Stimulated activated CD4-positive, alpha-beta T cell treated with anti-CD3 and anti-CD28 coated beads, Interleukin-4, amount 100 ng/mL, for 1 hour (primary cell): ENCODE measurements at places on chromosomes 13 and 19.

- DNase-seq: no peak
Observed at GRCh38 chr13:66830940-66831716, 399.0 kb downstream of the PCDH9 start.

DNA sequence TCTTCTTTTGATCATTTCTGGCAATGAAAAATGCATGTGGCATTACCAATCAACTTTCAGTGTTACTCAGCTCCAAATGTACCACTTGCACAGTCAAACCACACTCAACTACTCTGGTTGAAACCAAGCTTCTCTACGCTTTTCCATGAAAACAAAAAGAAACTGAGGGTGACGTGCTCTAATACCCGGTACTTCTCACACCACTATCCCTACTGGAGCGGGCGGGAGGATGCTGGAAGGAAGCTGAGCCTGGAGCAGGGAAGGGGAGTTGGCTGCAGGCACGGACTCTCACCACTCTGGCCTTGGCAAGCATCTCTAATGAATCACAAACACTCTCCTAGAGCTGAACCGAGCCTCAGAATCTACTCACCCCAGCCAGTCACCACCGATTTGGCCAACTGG, 48.2 kb downstream of the STK24 start:
- DNase-seq: no peak

DNA sequence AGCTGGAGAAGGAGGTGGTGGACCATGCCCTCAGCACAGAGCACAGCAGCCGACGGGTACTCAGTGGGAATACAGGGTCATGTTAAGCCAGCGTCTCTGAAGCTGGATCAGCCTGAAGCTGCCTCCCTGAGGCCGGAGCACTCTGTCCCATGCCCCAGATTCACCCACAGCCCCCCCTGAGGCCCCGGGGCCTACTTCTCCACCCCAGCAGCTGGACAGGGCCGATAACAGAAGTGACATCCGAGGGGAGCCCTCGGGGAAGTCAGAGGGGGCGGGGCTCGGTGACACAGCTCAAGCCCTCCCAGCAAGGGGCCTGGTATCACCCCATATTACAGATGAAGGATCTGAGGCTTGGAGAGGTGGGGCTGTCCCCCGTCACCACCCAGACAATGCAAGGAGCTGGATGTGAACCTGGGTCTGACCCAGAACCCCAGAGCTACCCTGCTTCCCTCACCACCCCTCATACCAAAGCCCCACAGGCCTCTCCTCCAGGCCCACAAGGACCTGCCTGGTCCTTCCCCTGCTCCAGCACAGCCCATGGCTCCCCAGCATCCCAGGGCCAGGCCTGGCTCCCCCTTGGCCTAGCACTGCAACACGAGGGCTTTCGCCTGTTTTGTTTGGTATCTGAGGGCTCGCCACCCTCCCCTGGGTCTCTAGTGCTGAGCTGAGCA, 5.7 kb downstream of the R3HDM4 start:
- DNase-seq: peak; percentile 33

- no peak for DNase-seq
Observed at GRCh38 chr19:18445262-18445948, 7.5 kb upstream of the ISYNA1 start.

DNA sequence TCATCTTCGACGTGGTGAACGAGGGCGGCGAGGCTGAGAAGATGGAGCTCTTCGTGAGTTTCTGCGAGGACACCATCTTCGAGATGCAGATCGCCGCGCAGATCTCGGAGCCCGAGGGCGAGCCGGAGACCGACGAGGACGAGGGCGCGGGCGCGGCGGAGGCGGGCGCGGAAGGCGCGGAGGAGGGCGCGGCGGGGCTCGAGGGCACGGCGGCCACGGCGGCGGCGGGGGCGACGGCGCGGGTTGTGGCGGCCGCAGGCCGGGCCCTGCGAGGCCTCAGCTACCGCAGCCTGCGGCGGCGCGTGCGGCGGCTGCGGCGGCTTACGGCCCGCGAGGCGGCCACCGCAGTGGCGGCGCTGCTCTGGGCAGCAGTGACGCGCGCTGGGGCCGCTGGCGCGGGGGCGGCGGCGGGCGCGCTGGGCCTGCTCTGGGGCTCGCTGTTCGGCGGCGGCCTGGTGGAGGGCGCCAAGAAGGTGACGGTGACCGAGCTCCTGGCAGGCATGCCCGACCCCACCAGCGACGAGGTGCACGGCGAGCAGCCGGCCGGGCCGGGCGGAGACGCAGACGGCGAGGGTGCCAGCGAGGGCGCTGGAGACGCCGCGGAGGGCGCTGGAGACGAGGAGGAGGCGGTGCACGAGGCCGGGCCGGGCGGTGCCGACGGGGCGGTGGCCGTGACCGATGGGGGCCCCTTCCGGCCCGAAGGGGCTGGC, 52.6 kb downstream of the MAP4K1 start:
- peak; percentile 24 for DNase-seq

DNA sequence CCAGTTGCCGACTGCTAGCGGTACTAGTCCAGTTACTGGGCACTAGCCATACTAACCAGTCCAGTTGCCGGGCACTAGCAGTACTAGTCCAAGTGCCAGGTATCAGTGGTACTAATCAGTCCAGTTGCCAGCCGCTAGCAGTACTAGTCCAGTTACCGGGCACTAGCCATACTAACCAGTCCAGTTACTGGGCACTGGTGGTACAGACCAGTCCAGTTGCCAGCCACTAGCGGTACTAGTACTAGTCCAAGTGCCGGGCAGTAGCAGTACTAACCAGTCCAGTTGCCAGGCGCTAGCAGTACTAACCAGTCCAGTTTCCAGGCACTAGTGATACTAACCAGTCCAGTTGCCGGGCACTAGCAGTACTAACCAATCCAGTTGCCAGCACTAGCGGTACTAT, 124.1 kb upstream of the MCF2L start:
- no peak for DNase-seq

GRCh38 chr13:50994651-50995050, 85.1 kb downstream of the RNASEH2B start:
- no peak for DNase-seq

GRCh38 chr19:18601875-18602274, 4.7 kb downstream of the CRLF1 start:
- DNase-seq: no peak

DNA sequence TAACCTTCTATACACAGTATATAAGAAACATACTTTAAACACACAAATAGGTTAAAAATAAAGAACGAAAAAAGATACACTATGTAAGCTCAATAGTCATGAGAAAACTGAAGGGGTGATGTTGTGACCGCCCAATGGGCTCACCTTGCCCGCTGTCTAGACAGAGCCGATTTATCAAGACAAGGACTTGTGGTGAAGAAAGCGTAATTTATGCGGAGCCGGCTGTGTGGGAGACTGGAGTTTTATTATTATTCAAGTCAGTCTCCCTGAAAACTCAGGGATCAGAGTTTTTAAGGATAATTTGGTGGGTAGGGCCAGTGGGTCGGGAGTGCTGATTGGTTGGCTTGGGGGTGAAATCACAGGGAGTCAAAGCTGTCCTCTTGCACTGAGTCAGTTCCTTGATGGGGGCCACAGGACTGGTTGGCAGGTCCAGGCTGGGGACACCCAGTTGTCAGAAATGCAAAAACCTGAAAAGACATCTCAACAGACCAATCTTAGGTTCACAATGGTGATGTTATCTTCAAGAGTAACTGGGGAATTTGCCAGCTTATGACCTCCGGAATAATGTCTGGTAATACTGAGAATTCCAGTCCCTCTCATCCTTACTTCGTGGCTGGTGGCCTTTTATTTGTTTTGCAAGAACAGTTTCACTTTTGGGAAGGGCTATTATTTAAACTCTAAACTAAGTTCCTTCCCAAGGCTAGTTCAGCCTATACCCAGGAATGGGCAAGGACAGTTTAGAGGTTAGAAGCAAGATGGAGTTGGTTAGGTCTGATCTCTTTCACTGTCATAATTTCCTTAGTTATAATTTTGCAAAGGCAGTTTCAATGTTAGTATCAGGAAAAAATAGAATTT, 96.6 kb downstream of the UBL3 start:
- no peak for DNase-seq

GRCh38 chr13:53782488-53782961, 753.9 kb downstream of the OLFM4 start:
- no peak for DNase-seq

DNA sequence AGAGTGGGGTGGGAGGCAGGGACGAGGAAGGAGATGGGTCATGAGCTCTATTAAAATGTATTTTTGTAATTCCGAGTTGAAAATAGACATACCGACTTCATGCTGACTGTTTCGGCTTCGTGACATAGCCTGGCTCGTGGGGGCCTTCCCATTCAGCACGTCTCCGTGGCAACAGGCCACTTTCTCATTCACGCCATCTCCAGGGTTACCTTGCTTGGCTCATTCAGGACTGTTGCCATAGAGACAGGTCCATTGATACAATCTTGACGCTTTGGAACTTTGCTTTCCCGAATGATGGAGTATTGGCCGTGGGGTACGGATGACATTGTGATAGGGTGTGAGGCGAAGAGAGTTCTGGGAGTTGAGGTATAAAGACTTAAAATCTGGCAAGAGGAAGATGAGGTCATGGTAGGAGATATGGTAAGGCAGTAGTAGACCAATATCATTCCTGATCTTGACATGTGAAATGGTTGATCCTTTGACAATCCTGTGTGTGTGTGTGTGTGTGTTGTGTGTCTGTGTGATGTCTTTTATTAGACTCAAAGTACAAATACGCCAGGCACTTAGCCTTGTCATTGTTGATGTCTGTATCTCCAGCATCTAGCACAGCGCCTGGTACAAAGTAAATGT, 97.3 kb downstream of the CACNA1A start:
- DNase-seq: no peak

DNA sequence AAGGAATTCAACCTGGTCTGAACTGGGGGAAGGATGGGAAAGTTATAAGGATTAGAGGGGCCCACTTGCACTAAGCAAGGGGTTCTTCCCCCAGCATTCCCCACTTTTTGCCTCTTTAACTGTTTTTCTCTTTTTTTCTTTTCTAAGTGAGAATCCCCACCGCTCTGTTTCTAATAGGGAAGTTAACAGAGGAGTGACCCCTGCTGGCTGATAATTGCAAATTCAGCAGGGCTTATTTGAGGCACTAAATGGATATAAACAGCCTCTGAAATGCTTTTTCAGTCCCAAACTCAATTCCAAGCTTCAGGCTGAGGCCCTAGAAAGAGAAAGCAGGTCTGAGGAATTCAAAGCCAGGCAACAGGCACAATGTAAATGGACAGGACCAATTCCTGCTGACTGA, 38.2 kb upstream of the CEACAM21 start:
- no peak for DNase-seq

- no peak for DNase-seq
Observed at GRCh38 chr19:51227326-51227725, 2.4 kb downstream of the CD33 start.

- DNase-seq: no peak
Observed at GRCh38 chr19:6812612-6813011, 40.1 kb downstream of the VAV1 start.

DNA sequence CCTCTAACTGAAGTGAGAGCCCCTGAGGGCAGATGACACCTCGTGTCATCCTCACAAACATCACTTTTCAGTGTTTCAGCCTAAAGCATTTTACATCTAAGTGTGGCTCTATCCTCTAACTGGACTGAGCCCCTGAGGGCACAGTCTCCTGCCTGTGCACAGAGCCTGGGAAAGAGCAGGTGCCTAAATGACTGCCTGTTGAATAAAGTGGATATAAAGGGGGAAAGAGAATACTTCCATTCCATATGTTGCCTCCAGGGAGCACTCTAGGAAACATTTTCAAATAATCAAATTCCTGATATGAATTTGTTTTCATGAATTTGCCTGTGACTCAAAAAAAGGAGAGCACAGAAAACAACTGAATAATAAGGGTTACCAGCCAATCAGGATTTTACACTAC, 32.2 kb downstream of the CNMD start:
- DNase-seq: no peak

DNA sequence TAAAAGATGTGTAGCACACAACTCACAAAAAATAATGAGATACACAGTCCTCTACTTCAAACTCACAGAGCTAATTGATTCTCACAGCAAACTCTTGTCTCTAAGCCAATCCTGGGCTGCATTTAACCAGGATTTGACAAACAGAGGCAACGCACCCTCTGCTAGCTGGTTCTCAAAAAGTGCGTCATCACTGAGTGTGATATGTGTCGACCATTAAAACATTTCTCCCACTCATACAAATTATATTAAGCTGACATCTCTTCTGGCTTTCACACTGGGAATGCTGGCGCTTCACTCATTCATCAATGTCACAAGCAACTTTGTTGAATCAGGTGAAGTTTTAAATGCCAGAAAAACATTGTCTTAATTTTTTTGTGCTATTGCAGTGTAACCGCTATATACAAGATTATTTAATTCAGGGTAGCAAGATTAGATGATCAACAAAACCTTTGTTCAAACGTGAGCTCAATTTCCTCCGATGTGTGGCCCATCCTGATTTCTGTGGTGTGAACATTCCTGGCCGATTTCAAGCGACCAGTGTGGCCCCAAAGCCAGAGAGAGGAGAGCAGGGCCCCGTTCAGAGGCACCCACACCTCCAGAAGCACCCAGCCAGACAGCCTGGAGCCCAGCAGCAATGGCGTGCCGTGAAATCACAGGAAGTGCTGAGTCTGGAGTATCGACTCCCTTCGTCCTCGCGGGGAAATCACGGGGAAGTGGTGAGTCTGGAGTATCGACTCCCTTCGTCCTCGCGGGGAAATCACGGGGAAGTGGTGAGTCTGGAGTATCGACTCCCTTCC, 49.4 kb downstream of the RASA3 start:
- DNase-seq: no peak
